ENCODE measurements at places on chromosomes 2 and 18.

- no peak for DNase-seq
Observed at GRCh38 chr2:220674033-220674432, 898.1 kb downstream of the EPHA4 start.

DNA sequence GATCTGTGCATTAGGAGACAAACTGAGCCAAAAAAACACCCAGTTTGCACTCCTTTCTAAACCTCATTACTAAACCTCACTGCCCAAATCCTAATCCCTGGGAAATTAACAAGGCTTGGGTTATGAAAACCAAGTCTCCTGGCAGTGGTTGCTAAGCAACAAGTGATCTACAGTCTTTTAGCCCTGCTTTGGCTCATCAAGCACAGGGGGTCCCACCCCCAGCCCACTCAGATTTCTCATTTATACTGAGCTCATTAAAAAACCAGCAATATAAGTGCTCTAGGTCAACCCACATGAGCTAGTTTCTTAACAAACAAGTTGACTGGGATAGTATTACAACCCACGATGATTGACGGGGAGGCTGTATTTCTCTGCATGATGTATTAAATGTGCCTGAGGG, 18.4 kb downstream of the DNER start:
- DNase-seq, result no peak

DNA sequence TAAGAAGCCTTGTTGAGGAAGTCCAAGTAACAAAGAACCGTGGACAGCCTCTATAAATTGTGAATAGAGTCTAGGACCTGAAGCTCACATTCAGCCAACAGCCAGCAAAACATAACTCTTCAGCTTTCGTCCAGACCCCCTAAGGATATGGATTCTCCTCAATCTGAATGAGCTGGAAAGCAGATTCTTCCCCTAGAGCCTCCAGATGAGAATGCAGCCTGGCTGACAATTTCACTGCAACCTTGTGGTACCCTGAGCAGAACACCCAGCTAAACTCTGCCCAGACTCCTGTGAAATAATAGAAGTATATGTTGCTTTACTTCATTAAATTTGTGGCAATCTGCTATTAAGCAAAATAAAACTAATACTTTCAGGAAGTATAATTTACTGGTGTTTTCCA, 483.5 kb upstream of the SLC8A1 start:
- DNase-seq, result no peak

GRCh38 chr18:10009321-10010144, 95.7 kb downstream of the VAPA start:
- no peak for DNase-seq

GRCh38 chr2:205675861-205676516, 6.3 kb upstream of the NRP2 start:
- DNase-seq, result no peak

DNA sequence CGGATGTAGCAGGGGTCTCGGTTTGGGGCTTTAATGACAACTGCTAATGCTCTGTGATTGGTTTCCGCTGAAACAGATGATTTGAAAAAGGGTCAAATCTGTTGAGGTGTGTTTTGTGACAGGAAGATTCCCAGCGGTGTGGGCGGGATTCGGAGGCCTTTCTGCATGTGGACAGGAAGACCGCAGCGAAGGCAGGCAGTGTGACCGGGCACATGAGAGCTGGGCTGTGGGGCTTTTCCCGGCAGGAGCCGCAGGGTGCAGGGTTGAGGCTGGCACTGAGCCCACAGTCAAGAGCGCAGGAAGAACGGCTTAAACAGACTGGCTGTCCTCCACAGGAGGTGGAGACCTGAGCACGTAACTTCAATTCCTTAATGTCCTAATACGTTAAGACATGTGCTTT, 180.0 kb upstream of the TPO start:
- DNase-seq, result no peak

- no peak for DNase-seq
Observed at GRCh38 chr2:201440182-201440581, 11.1 kb downstream of the TRAK2 start.

DNA sequence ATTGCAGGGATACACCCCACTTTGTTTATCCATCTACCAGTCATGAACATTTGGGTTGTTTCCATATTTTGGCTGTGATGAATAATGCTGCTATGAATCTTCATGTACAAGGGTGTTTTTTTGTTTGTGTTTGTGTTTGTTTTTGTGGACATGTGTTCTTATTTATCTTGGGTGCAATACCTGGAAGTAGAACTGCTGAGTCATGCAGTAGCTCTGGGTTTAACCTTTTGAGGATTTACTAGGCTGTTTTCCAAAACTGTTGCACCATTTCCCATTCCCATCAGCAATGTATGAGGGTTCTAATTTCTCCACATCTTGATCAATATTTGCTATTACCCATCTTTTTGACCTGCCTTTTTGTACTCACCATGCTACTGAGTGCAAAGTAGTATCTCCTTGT, 140.0 kb upstream of the CYP1B1 start:
- DNase-seq, result no peak

DNA sequence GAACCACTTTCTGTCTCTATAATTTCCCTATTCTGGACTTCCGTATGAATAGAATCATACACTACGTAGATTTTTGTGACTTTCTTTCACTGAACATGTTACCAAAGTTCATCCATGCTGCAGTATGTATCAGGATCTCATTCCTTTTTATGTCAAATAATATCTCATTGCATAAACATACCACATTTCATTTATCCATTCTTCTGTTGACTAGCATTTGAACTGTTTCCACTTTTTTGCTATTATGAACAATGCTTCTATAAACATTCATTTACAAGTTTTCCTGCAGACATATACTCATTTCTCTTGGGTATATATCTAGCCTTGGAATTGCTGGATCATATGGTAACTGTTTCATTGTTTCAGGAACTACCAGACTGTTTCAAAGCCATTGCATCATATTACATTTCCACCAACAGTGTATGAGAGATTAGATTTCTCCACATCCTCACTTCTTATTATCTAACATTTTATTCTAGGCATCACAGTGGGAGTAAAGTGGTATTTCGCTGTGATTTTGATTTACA, 186.2 kb downstream of the DYM start:
- DNase-seq, result no peak

GRCh38 chr2:218858138-218858445, 1.5 kb upstream of the WNT6 start:
- no peak for DNase-seq

GRCh38 chr2:135132314-135132713, 80.2 kb downstream of the RAB3GAP1 start:
- no peak for DNase-seq

GRCh38 chr18:44197832-44198611, 482.7 kb upstream of the SETBP1 start:
- no peak for DNase-seq

- DNase-seq, result no peak
Observed at GRCh38 chr2:126535408-126535807, 120.5 kb upstream of the GYPC start.

DNA sequence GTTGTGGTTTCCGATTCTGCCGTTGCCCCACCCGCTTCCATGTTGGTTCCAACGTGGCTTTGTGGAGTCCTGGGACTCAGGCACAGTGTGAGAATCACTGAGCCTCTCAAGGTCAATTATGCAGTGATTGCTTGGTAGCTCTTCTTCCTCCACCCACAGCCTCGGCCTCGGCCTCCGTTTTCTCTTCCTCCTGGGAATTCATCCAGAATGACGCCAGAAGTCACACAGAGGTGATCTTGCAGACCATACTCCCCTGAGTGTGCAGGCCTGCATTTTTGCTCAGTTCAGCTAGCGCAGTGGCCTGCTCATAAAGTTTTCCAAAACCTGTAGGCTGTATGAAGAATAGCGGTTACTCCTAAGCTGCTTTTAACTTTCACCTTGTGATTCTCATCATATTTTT, 273.3 kb downstream of the GBX2 start:
- no peak for DNase-seq

DNA sequence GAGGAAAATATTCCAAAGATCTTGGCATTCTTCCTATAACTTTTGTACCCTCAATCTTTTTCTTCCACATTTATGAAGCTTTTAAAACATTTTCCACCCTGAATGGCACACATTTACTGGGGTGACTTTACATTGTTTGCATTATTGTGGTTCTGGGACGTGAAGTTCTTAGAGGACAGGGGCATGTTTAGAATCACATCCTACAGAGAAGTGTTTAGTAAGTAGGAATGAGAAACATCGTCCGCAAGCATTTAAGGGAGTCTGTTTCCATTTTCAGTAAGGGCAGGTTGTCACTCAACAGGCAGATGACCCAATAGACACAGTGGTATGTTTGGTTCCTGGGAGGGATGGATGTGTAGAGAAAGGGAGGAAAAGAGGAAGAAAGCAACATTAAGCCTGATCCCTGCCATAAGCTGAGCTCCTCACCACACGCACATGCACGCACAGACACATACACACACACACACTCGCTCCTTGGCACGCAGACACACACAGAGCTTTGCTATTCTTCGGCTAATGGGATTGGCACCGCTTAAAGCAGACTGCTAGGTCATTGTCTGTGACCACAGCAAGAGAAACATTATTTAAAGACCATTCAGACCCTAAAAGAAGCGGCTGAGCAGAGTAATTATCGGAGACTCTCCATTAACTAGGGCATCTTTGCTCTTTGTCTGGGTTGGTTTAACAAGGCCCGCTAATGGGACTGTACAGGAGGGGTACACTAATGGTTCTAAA, 14.2 kb upstream of the PLEKHM3 start:
- no peak for DNase-seq

DNA sequence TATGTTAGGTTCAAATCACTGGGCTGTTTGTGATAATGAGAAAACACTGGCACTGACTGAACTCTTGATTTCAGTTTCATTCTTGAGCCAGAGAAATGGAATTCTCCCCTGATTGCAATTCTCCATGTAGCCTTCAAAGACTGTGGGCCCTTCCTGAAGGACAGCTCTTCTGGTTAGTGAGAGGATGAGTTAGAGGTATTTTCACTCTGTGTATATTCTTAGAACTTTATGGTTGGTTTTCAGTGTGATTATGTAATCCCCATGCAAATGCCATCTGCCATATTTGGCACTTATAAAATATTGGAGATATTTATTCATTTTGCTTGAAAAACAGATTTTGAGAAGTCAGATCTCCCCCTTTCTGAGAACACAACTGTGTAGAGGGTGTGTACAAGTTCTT, 323.7 kb downstream of the SLC4A3 start:
- no peak for DNase-seq

DNA sequence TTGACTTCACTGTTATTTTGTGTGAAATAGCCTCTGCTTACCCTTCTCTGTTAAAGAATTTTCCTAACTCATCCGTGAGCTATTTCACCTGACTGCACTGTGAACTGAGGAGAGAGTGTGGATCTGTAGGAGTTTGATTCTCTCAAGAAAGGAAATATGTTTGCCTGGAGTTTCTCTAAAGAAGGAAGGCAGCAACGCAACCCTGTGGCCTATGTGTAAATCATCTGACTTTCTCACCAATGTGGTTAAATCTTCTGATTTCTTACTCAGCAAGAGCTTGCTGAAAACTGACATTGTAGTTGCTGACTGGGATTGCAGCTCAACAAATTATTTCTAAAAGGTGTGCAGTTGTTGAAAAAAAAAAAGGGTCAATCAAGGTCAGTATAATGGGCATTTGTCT, 153.9 kb upstream of the PELI1 start:
- DNase-seq, result no peak

DNA sequence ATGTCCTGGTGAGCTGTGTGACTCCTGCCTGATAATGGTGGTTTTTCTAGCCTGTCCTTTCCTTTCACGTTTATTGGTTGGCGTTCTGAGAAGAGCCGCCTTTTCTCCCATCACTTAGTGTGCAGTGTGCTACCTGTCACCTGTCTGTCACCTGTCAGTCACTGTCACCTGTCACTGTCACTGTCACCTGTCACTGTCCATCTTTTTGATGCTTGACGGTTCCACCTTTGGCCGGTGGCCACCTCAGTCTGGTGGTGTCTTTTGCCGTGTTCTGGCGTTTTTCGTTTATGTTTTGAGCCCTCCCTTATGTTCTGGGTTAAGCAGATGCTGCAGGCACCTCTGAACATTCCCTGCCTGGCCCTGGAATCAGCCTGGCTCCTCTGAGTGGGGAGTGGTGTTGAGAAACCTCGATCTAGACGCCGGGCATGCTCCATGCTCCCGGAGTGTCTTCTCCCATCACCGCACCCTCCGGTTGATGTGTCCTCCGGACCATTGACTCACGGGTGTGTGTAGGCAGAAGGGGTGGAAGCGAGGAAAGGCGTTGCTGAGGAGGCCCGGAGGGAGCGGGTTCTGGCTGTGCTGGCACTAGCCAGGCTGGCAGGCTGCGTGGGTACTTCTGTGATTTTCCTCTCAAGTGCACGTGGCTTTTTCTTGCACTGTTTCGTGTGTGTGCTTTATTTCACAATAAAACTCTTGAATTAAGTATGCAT, 20.7 kb downstream of the DTYMK start:
- DNase-seq, result no peak

- no peak for DNase-seq
Observed at GRCh38 chr2:200713704-200714064, 98.0 kb upstream of the BZW1 start.

DNA sequence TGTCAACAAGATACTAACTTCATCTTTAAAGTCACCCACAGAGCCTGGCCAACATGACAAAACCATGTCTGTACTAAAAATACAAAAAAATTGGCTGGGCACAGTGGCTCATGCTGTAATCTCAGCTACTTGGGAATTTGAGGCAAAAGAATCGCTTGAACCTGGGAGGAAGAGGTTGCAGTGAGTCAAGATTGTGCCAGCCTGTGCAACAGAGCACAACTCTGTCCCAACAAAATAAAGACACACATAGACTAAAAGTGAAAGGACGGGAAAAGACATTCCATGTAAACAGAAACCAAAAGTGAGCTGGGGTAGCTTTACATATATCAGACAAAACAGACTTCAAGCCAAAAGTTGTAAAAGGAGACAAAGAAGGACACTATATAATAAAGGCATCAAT, 34.8 kb downstream of the USP34 start:
- DNase-seq, result no peak

- DNase-seq, result no peak
Observed at GRCh38 chr18:79944126-79944731, 7.2 kb downstream of the SLC66A2 start.

DNA sequence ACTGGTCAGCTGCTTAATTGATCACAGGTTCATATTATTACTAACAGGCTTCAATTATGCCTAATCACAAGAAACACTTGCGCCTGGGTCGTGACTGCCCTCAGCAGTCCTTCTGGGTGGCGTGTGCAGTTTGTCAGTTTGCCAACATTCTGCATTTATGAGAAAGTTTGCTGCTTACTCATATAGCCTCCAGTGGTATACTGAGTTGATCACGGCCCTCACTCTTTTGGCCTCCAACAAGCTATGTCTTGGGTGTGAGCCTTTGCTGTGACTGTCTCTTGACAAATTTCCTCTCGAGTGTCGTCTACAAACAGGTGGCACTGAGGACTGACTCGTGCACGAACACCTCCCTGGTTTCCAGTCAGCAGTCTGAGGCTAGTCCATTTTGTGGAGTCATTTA, 27.3 kb downstream of the DCDC2C start:
- no peak for DNase-seq

DNA sequence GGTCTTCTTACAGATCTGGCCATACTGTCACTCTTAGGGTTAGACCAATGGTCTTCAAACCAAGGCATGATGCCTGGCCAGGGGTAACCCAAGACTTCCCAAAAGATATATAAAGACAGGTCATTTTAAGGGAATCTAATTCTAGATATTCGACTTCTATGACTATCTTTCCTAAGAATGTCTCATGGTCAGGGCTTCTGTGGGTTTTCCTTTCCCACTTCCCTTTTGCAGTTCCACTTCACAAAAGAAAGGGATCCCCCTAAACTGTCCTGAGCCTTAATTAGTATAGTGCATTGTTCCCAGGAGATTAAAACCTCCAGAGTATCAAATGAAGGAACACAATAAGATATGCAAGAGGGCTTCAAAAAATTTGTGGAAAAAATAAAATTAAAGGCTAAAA, 223.6 kb upstream of the SIX2 start:
- no peak for DNase-seq

Measured in cortex of kidney (tissue), 1 donor.